ENCODE measurements at places on chromosomes 5 and 9.

DNA sequence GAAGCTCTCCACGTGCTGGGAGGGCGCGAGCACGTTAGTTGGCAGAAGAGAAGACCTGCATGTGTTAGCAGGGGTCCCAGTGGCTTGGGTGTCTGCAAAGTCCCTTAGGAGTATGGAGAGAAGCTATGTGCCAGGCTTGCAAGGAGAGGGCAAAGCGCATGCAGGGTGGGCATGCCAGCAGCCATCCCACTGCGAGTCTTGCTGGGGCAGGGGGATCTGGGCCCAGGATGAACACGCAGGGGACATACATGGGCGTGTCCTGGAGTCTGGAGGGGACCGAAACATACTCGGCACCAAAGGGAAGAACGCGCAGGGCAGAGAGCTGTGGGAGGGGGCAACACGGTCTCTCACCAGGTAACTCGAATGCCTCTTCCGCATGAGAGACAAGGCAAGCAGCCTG is 43.6 kb upstream of the IPPK start:
- peak overlapping the region; percentile 93 for H3K27ac ChIP-seq
- no peaks in the 10 kb centered on the region for H3K27me3 ChIP-seq
- peaks cover 51% of the 10 kb centered on the region for H3K36me3 ChIP-seq
- no peak for DNase-seq
- no peak overlapping the region for H3K4me3 ChIP-seq
- H3K4me1 ChIP-seq = peaks cover 43% of the 10 kb centered on the region

DNA sequence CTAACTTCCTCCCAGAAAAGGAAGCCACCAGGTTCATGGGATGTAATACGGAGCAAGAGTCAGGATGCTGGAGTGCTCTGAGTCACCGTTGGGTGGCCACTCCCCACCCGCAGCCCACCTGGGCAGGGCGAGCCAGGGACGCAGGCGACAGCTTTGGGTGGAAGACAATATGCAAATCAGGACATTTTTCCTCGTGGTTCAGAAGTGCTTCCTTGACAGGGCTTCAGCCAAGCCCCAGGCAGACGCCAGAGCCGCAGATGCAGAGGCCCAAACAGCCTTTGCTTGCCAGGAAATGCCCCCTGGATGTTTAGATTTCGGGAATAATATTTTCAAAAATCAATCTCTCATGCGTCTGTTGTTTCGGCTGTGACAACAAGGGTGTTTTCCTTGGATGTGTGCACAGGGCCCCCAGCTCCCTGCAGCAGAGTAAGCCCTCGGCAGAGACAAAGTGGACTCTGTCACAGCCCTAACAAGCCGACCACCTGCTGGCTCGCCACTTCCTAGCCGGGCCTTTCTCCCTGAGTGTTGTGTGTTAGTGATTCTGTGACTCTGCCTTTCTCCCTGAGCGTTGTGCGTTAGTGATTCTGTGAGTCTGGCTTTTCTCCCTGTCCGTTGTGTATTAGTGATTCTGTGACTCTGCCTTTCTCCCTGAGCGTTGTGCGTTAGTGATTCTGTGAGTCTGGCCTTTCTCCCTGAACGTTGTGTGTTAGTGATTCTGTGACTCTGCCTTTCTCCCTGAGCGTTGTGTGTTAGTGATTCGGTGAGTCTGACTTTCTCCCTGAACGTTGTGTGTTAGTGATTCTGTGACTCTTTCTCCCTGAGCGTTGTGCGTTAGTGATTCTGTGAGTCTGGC is 11.8 kb upstream of the SLC9A3 start:
- no peaks in the 10 kb centered on the region for H3K4me1 ChIP-seq
- H3K4me3 ChIP-seq = no peak overlapping the region
- H3K27ac ChIP-seq = no peak overlapping the region
- no peaks in the 10 kb centered on the region for H3K36me3 ChIP-seq
- H3K27me3 ChIP-seq = peaks cover 5% of the 10 kb centered on the region

GRCh38 chr5:91168859-91169258 is 214.3 kb downstream of the ARRDC3 start:
- no peaks in the 10 kb centered on the region for H3K27me3 ChIP-seq
- H3K4me3 ChIP-seq = no peak overlapping the region
- H3K27ac ChIP-seq = no peak overlapping the region
- peaks cover 10% of the 10 kb centered on the region for H3K4me1 ChIP-seq

DNA sequence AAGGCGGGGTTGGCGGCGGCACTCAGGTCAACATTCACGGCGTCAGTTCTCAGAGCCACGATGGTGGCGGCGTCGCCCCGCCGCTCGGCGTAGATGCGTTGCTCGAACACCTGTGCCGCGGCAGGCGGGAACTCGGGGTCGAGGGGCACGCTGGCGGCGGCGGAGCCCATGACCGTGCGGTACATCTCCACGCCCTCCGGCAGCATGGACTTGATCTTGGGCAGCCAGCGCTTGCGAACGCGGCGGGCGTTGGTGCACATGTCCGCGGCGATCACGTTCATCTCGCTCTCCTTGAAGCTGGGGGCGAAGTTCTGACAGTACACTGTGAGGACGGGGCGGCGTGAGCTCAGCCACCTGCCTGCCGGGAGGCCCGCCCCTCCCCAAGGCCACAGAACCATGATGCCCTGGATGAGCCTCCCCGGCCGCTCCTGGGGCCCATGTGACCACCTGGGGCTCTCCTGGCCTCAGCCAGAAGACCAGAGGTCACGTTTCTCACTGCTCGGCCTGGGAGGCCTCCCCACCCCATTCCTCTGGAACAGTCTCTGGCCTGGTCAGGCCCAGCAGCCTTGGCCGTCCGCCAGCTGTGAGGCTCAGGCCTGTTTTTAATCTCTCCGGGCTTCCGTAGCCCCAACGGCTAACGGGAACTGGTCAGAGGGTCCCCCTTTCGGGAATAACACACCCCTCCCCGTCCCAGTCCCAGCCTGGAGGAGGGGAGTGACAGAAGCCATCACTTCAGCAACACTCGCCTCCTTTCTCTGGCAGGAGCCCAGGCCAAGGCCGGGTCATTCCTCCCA is 50.7 kb upstream of the UBAC1 start:
- H3K4me1 ChIP-seq = no peaks in the 10 kb centered on the region
- no peaks in the 10 kb centered on the region for H3K36me3 ChIP-seq
- no peak overlapping the region for H3K27ac ChIP-seq
- H3K4me3 ChIP-seq = no peak overlapping the region

DNA sequence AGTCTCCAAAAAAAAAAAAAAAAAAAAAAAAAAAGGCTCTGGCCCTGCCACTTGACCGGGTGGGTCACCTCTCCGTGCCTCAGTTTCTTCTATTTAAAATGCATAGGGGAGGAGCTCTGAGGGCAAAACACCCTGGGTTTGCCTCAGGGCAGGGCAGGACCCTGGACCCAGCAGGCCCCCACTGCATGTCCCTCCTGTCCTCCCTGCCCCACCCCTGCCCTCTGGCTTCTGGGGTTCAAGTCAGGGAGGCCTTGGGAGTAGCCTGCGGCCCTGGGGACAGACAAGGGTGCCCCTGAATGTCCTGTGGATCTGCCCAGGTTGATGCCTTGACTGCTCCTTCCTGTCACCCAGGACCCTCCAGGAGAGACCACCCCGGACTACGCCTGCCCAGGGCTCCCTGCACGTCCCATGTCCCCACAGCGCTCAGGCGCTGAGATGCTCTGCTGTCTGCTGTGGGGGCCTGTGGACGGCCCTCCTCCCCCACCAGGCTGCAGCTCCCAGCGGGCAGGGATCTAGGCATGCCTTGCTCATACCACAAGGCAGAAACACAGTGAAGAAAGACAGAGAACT is 35.4 kb downstream of the ADAMTS2 start:
- no peaks in the 10 kb centered on the region for H3K4me1 ChIP-seq
- no peaks in the 10 kb centered on the region for H3K36me3 ChIP-seq
- H3K27ac ChIP-seq = no peak overlapping the region
- no peak overlapping the region for H3K4me3 ChIP-seq
- no peaks in the 10 kb centered on the region for H3K27me3 ChIP-seq

- no peak overlapping the region for H3K4me3 ChIP-seq
- no peaks in the 10 kb centered on the region for H3K27me3 ChIP-seq
- no peak overlapping the region for H3K27ac ChIP-seq
- no peak for DNase-seq
- no peaks in the 10 kb centered on the region for H3K4me1 ChIP-seq
These were observed 26.9 kb upstream of the NTRK2 start for GRCh38 chr9:84642553-84643141.

- H3K4me1 ChIP-seq = no peaks in the 10 kb centered on the region
- H3K4me3 ChIP-seq = no peak overlapping the region
- H3K27me3 ChIP-seq = no peaks in the 10 kb centered on the region
- no peaks in the 10 kb centered on the region for H3K36me3 ChIP-seq
- DNase-seq = no peak
These were observed 75.5 kb downstream of the CSNK1A1 start for GRCh38 chr5:149475777-149476176.

- peak overlapping the region; percentile 19 for H3K4me3 ChIP-seq
- peak overlapping the region; percentile 83 for H3K27ac ChIP-seq
- DNase-seq = peak; percentile 41
- peaks cover 71% of the 10 kb centered on the region for H3K4me1 ChIP-seq
- H3K27me3 ChIP-seq = no peaks in the 10 kb centered on the region
- H3K36me3 ChIP-seq = peaks cover 76% of the 10 kb centered on the region
These were observed 37.3 kb downstream of the STK10 start for GRCh38 chr5:172150514-172151425.

- no peaks in the 10 kb centered on the region for H3K27me3 ChIP-seq
- H3K4me3 ChIP-seq = peak overlapping the region; percentile 60
- DNase-seq = no peak
- H3K27ac ChIP-seq = peak overlapping the region; percentile 89
- H3K4me1 ChIP-seq = peaks cover 65% of the 10 kb centered on the region
These were observed 62.3 kb downstream of the ST8SIA4 start for GRCh38 chr5:100840789-100841188.

DNA sequence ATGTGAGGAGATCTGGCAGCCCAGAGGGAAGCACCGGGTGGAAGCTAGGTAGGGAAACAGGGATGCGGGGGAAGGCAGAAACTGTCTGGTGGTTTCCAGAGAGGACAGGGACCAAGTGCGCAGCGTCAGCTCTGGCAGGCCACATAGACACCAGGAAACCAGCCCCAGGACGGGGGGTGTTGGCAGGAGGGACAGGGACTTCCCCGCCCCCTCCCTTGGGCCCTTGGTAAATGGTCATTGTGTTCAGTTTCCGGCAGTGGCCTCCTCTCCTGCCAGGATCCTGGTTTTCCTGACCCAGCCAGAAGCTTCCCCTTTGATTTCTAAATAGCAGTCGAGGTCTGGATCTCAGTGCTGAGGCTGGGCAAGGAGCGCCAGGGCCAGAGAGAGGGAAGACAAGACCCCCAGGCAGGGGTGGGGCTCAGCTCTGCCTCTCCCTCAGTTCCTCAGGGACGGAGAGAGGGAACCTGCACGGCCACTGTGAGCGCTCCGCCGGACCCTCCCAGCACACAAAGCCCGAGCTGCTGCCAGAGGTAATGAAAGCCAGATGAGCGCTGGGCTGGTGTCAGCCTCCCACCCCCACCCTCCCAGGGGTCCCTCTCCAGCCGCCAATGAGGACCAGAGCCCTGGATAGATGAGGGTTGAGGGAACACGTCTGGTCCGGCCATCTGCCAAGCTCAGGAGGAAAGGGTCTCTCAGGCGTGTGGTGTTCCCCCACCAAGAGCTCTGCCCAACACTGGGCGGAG is 1.8 kb downstream of the RALGDS start:
- H3K27me3 ChIP-seq = no peaks in the 10 kb centered on the region
- H3K4me3 ChIP-seq = peak overlapping the region; percentile 70
- no peak for DNase-seq
- no peaks in the 10 kb centered on the region for H3K36me3 ChIP-seq

GRCh38 chr9:127154003-127154389 is 31.6 kb upstream of the ANGPTL2 start:
- H3K27ac ChIP-seq = no peak overlapping the region
- no peak for DNase-seq
- peaks cover 17% of the 10 kb centered on the region for H3K27me3 ChIP-seq

DNA sequence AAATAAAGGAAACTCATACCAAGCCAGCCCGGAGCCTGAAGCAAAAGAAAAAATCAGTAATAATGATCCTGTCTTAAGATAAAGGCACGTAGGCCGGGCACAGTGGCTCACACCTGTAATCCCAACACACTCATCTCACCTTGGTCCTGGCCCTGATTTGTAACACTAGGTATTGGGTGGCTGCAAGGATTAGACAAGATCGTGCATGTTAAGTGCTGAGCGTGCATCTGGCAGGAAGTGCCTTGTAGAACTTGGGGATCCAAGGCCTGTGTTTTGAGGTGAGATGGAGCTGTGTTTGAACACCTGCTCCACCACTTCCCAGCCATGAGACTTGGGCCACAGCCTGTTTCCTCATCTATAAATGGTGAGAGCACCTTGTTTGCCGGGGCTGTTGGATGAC is 41.5 kb downstream of the SPRY4 start:
- no peak for DNase-seq
- no peak overlapping the region for H3K4me3 ChIP-seq
- H3K27me3 ChIP-seq = peaks cover 4% of the 10 kb centered on the region
- H3K4me1 ChIP-seq = peaks cover 13% of the 10 kb centered on the region
- no peaks in the 10 kb centered on the region for H3K36me3 ChIP-seq

- H3K4me3 ChIP-seq = no peak overlapping the region
- DNase-seq = no peak
- peaks cover 8% of the 10 kb centered on the region for H3K27me3 ChIP-seq
- H3K27ac ChIP-seq = no peak overlapping the region
These were observed 295.7 kb upstream of the PANK3 start for GRCh38 chr5:168874713-168875380.

DNA sequence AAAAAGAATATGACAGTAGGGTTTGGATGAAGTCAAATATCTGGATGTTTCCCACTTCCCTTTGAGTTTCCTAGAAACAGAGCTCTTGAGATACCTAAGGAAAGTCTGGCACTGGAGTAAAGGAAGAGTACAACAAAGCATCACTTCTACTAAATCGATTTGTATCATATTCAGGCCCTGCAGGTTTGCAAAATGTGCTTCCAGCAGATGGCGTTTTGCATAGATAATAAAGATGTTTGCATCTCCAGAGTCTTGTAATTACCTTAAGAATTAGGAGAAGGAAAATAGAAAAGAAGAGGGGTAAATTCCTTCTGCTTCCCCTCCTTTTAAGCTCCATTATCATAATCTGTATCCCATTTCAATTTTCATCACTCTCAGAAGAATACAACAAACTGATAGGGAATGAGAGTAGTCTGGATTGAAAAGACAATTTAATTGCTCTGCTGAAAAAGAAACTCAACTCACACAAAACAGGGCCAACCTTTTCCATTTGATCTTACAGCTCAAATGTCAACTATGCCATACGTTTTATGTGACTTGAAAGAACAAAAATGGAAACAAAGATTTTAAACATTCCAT is 380.4 kb downstream of the PTPRD start:
- H3K27ac ChIP-seq = no peak overlapping the region
- DNase-seq = no peak
- H3K4me3 ChIP-seq = no peak overlapping the region
- no peaks in the 10 kb centered on the region for H3K36me3 ChIP-seq
- no peaks in the 10 kb centered on the region for H3K27me3 ChIP-seq

- H3K4me1 ChIP-seq = no peaks in the 10 kb centered on the region
- H3K27me3 ChIP-seq = no peaks in the 10 kb centered on the region
These were observed 11.9 kb upstream of the ZNF622 start for GRCh38 chr5:16477541-16477940.

DNA sequence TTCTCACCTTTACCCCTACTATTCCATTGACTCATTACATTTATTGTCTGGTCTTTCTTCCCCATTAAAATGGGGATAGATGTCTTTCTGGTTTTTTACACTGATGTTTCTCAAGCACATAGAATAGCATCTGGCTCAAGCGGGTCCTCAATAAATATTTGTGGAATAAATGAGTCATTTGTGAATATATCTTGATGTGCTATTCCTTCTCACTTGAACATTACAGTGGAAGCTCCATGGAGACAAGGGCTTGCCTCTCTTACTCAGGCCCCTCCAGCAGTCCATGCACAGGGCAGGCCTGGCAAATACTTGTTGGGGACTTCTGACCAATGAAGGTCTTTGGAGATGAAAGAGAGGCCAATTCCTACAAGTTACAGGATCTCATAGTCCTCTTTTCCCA is 151.7 kb upstream of the TAS2R1 start:
- H3K27ac ChIP-seq = no peak overlapping the region
- H3K4me1 ChIP-seq = no peaks in the 10 kb centered on the region
- no peaks in the 10 kb centered on the region for H3K36me3 ChIP-seq
- DNase-seq = no peak

All from activated CD4-positive, alpha-beta T cell treated with anti-CD3 and anti-CD28 coated beads, Interleukin-2, amount 10 ng/mL, durations not matched to agents 7 days and 5 days (primary cell).